ENCODE measurements at places on chromosomes 1 and 21. TPM values are rescaled to one million over a fixed set of nuclear protein-coding genes. Genes with fewer than 3 reads are reported as not detected.
A peak's percentile ranks its signal among the peaks of the same experiment; 100 is the strongest.

- DNase-seq: no peak
These were observed 601.6 kb upstream of the USP24 start for GRCh38 chr1:55816456-55817426.

DNA sequence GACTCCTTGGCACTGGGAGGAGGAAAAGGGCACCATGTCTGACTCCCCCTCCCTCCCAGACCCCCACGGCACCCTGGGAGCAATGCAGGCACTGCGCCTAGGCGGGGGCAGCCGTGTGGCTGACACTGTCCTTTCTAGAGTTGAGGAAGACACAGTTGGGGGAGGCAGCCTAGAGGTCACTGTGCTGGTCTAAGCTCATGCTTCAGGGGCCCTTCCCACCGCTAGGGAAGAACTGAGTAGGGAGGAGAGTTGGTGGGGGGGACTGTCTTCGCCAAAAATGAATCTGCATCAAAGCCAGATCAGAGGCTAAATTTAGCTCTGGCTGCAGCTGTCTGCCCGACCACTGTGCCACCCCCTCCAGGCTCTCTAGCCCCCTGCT lies 3.4 kb downstream of the SEMA6C start:
- DNase-seq: no peak

DNA sequence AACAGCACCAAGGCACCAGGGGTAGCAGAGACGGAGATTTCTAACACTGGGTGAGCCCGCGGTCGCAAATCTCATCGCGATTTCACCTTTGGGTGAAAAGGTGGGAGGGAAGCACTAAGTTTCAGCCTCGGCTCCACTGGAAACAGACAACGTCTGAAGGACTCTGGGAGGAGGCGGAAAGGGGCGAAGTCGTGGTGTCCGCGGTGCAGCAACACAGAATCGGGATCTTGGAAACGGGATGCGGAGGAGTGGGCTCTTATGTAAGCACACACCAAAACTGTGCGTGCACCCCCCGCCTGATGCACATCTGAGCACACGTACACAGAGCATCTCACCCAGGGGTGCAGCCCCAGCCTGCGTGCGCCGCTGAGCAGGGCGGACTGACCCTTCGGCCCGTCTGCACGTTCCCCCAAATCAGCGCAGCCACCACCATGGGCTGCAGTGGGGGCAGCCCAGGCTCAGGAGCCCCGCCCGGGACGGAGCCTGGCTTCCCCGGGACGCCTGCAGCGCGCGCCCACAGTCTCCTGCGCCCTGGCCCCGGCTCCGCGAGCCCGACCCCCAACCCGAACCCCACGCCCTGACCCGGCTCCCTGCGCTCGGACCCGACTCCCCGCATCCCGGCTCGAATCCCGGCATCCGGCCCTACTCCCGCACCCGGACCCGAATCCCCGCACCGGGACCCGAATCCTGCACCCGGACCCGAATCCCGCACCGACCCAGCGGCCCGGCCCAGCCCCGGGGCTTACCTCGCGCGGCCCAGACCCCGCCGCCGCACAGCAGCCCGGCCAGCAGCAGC lies 670 bp downstream of the CLSTN1 start:
- DNase-seq: peak; percentile 56

- DNase-seq: no peak
These were observed 100.4 kb upstream of the BRINP3 start for GRCh38 chr1:190578017-190578416.

DNA sequence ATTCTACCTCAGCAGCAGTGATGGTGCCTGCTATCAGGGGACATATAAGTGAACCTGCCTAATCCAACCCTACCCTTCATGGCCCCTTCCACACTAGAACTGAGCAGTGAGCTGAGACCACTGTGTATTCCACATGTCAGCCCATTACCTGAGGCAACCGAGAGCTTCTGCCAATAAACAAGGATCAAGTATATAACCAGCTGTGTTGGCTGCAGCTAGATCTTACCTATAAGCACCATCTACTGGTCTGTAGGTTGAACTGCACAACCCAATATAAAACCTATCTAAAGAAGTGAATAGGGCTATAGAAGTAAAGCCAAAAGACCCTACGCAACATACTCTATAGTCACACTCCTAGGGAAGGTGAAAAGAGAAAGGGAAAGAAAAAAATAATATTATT lies 376.9 kb downstream of the HHIPL2 start:
- DNase-seq: peak; percentile 45

- no peak for DNase-seq
These were observed 59.7 kb upstream of the PSEN2 start for GRCh38 chr1:226810681-226811080.

KIF26B gene
- polyA plus RNA-seq: 23.3 TPM

GRCh38 chr1:111804776-111805175 lies 49.1 kb downstream of the DDX20 start:
- DNase-seq: no peak

DNA sequence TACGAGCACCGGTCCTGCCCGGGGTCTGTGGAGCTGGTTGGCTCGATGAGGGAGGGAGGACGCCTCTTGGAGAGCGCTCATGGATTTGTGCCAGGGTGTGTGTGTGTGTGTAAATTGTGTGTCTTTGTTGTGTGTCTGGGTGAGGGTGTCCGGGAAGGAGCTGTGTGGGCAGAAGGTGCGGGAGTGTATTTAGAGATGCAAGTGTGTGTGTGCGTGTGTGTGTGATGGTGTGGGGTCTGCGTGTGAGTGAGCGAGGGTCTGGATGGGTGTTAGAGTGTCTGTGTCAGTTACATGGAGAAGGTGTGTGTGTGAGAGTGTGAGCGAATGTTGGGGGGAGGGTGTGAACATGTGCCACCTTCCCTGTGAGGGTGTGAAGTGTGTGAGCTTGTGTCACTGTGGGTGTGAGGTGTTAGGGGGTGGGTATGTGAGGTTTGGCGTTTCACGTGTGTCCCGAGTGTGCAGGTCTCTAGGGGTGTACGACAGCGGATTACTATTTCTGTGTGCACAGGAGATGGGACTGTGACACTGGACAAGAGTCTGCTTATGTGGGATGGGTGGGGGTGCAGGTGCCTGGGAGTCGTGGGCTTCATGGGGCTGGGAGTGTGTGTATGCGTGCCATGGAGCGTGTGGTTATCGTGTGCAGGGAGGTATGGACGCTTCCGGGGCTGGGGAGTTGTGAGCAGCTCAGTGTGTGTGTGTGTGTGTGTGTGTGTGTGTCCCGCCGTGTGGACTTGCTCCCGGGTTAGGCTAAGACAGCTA lies 880 bp downstream of the IGSF21 start:
- no peak for DNase-seq

GRCh38 chr1:60273185-60273584 lies 199.6 kb upstream of the C1orf87 start:
- no peak for DNase-seq

DNA sequence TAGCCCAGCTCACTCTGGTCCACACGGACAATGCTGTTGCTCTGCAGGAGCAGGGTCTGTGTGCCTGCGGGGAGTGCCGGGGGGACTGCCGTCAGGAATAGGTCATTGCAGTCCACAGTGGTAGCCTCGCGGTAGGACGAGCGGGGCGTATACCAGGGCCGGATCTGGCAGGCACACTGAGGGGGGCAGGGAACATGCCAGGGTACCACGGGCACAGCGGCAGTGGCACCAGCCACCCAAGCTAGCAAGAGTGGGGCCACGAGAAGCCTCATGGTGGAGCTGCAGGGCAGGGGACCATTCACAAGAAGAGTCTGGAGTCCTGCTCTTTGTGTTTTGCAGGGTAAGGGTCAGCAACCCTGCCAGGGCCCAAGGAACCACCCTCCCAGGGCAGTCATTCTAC lies 65.8 kb downstream of the LRRN2 start:
- DNase-seq: no peak

- DNase-seq: peak; percentile 86
These were observed 220.1 kb downstream of the SDCCAG8 start for GRCh38 chr1:243475966-243476365.
